Omental fat pad (tissue), 4 donors: ENCODE measurements at places on chromosomes 11 and 22.
A peak's percentile ranks its signal among the peaks of the same experiment; 100 is the strongest.

DNA sequence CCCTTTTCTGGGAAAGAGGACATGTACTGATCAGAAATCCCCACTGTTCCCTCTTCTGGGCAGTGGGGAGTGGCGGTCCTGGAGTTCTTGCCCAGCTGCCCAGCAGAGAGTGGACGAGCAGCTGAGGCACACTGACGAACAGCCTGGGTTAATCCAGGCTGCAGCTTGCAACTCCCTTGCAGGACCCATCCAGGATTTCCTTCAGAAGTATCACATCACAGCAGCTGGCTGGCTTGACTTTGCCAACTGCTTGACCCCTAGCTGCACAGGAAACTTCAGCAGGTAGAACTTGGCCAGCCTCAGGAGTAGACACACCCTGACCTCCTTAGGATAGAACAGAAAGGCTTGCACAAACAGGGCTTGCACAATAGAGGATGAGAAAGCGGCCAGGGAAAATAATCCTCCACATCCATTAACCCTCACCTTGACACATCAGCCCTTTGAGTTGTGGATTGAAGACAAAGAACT is 27.9 kb upstream of the FZD4 start:
- no peak for DNase-seq

- no peak for DNase-seq
These were observed 98.6 kb upstream of the BLID start for GRCh38 chr11:122214567-122214966.

GRCh38 chr11:8047382-8047781 is 33.6 kb upstream of the TUB start:
- DNase-seq = peak; percentile 11

- no peak for DNase-seq
These were observed 98.3 kb downstream of the PKNOX2 start for GRCh38 chr11:125262830-125263218.

- no peak for DNase-seq
These were observed 671.7 kb downstream of the BRD1 start for GRCh38 chr22:49155770-49156580.

DNA sequence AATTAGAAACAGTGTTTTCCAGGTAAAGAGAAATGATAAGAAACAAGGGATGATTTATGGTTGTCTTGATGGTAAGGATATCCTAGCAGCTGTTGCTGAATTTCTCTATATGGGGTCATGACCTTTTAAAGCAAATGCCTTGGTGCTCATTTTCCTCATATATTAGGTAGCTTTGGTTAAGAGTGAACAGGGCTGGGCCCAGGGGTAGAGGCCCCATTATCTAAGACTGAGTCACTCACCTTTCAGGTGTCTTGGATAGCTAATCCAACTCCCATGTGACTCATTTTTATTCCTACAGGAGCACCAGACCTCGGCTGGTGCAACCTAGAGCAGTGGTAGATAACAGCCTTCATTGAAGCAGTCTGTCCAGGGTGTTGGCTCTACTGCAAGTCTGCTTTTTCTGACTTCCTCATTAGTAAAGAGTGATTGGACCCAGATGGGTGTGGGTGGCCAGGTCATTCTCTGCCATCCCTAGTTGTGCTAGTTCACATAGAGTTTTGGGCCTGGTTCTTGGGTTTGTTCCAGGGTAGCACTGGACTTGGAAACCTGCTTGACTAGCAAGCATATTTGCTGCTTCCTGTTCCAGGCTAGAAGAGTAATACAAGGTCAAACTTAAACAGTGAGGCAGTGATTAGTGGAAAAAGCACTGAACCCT is 37.4 kb downstream of the CTNND1 start:
- no peak for DNase-seq

DNA sequence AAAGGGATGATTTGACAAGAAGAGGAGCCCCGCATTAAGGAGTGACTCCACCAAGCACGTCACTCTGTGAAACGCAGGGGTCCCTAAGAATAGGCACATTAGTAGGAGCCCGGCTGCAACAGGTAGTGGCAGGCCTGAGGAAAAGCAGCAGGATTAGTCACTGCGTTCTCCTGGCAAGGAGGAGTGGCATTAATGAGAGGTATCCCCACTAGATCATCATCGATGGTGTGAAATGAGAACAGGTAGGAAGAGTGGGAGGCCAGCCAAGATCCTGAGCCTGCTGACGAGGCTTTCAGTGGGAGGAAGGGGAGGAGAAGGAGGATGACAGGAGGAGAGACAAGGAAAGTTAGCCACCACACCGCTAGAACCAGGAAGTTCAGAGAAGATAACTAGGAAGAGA is 38.6 kb downstream of the NRXN2 start:
- DNase-seq = no peak

DNA sequence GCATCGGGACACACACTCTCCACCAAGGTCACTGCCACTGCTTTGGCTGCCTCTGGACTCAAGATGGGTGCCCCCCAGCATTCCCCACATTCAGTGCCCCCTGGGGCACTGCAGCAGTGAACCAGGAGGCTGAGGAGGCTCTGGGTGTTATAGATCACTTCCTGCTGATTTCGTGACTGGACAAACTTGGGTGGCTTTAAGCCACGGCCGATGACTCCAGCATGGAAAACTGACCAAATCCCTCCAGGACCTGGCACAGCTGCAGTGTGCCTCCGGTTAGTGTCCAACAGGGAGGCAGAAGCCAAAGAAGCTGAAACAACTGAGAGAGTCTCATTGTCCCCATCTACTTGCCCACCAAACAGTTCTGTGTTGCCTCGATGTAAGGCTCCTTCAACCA is 1.2 kb upstream of the GANAB start:
- no peak for DNase-seq

DNA sequence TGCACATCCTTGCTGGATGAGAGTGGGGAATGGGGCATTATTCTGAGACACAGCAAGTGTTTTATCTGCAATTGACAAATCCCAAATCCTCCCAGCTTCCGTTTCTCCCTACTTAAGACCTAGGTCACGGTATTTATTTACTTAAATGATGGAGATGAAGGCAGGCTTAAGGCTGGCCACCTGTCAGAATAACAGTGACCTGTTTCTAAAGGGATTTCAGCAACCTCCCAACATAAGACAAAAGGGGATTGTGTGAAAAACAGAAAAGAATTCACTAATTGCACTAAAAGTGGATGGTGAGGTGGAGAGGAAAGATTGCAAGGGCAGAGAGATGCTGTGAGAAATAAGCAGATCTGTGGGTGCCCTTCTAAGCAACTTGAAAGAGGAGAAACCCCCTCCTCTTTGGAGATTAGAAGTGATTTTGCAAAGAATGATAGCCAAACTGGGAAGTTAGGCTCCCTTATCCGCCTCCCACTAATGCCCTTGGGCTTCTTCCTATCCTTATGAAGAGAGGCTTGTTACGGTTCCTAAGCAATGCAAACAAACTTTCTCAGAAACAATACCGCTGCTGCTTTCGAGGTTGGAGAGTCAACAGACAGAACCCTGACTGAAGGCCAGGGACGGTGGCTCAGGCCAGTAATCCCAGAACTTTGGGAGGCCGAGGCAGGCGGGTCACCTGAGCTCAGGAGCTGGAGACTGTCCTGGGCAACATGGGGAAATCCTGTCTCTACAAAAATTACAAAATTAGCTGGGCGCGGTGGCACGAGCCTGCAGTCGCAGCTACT is 84.3 kb downstream of the ARL14EP start:
- no peak for DNase-seq

- no peak for DNase-seq
These were observed 14.7 kb downstream of the RELT start for GRCh38 chr11:73390601-73391565.

DNA sequence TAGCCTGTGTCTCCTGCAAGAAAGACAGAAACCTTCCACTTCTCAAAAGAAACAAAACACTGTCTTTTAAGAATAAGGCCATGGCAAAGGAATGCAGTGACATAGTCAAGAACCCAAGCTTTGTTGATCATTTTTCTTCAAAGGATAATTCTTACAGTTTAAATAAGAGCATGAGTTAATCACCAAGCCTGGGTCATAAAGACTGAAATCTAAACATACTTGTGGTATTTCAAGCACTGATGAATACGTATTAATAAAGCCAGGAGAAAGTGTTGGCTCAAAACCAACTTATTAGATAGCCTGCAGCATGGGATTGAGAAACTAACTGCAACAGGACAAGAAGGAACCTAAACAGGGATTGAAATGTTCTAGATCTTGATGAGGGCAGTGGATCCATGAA is 143.3 kb upstream of the MTNR1B start:
- DNase-seq = no peak

GRCh38 chr22:47201996-47202818 is 439.8 kb downstream of the TBC1D22A start:
- DNase-seq = no peak

- DNase-seq = no peak
These were observed 4.0 kb downstream of the SLCO2B1 start for GRCh38 chr11:75154646-75155569.

DNA sequence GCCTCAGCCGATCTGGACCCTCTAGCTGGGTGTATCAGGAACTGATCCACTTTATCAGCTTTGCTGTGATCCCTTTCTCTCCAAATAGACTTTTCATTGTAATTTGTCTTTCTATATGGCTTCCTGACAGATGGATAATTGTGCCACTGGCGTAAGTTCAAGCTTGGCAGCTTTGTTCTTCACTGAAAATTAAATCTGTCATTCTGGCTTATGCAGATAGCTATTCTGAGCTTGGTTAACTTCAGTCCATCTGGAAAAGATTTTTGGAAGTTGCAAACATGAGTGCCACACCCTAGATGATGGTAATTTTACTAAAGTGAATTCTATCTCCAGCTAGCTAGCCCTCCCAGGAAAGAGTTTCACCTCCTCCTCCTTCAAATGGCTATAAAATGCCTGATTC is 8.1 kb downstream of the OR5A2 start:
- DNase-seq = no peak

DNA sequence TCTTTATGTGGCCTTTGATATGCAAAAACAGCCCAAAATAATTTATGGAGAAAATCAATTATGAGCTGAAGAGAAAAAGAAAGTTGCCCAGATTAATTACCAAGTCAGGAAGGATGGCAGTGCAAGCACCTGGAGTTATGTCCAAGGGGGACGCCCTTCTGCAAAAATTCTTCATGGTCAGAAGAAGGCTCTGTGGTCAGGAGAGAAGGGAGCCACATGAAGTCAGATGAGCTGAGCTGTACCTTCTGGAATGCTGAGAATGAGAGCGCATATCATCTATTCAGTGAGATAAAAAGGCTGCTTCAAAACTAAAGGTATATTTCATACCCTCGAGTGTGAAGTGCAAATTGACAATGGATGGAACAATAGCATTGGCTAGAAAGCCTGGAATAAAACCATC is 607.4 kb downstream of the NTM start:
- no peak for DNase-seq

DNA sequence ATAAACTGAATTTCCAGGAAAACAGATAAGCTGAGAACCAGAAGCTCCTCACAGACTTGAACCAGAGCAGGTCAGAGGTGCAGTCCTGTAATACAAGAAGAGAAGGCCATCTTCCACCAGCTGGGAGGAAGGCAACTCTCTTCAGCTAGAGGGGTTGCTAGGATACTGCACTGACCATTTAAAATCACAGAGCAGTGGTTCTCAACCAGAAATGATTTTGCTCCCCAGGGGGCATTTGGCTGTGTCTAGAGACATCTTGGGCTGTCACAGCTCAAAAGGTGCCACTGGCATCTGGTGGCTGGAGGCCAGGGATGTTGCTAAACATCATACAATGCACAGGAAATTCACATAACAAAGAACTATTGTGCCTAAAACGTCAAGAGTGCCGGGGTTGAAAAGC is 17.2 kb downstream of the OPCML start:
- no peak for DNase-seq

DNA sequence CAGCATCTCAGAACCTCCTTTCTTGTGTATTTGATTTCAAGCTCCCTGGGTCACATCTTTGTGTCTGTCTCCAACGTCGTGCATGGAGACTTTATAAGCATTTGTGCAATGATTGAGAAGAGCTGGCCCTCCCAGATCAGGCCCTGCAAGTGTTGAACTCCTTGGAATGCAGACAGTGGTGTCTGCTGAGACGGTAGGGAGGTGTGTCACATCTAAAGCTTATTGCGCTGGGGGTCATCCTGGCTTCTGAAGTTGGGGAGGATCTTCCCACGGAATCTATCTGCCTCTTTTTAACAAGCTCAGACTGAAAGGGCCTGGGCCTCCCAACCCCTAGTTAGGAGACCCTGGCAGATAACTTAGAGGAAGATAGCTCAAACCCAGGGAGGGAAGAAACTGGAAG is 6.7 kb downstream of the APLNR start:
- no peak for DNase-seq

DNA sequence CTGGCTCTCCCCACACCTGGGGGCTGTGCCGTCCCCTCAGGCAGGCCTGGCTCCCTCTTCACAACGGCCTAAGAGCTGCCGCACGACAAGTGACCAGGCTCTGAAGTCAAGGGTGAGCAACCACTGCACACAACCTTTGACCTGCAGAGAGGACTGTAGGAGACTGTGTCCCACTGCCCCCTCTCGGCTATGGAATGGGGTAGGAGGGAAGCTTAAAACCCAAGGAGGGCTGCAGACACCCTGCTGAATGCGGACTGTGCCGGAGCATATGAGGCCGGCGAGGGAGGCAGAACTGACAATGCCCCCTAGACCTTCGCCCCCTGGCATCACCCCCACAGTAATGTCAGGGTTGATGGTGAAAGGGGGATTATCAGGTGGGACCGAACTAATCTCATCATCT is 311.9 kb downstream of the CTTN start:
- no peak for DNase-seq

DNA sequence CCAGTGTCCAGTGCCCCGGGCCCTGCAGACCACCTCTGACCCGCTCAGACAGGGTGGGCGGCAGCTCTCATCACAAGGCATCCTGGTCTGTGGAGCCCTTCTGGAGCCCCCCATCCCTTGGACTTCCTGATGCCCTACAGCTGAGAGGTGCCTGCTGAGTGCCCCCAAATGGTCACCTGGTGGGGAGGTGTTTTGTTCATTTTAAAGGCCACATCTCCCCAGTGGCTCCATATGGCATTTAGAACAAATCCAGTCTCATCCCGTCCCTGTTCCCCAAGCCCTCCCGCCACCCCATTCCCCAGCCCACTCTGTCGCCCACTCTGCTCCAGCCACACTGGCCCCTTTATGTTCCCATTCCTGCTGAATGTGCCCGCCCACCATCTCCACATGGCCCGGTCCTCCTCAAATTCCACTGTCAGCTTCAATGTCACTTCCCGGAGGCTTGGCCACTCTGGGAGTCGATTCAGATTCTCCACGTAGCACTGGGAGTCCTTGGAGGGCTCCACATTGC is 32.8 kb downstream of the OSBPL5 start:
- no peak for DNase-seq

- no peak for DNase-seq
These were observed 465 bp downstream of the MAPK1 start for GRCh38 chr22:21866833-21867527.

DNA sequence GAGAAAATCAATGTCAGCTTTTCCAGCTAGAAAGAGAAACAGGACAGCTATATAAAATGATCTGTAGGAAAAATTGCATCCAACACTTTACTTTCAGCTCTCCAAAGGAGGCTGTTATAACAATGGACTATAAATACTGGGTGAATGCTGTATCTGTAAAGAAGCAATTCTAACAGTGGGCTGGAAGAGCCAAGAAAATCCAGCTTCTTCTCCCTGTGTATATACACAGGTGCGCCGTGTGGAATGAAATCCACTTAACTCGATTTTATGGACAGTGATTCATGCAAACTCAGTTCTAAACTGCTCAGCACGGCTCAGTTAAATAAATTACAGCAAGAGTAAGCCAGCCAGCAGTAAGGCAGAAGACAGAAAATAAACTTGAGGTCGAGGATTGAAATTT is 32.5 kb upstream of the LMO2 start:
- no peak for DNase-seq
